ENCODE measurements at places on chromosomes 6 and 20.

GRCh38 chr20:22438926-22439325 is 145.4 kb downstream of the FOXA2 start:
- DNase-seq: no peak

DNA sequence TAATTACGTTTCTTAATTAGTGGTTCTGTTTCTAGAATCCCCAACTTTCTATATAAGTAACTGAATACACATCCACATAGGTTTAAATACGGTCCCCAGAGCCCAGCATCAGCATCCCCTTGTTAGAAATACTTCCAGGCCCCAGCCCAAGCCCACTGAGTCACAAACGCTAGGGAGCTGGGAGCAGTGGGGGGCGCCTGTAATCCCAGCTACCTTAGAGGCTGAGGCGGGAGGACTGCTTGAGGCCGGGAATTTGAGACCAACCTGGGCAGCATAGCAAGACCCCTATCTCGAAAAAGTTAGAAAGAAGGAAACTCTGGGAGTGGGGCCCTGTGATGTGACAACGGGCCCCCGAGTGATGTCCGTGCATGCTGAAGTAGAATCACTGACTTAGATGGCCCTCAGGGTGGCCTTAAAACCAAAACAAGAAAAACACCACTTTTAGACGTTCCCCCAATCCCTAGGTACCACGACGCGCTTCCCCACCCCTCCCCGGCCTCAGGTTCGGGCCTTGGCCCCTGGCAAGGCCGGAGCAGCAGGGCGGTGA is 1.3 kb upstream of the PPP1R3G start:
- no peak for DNase-seq

DNA sequence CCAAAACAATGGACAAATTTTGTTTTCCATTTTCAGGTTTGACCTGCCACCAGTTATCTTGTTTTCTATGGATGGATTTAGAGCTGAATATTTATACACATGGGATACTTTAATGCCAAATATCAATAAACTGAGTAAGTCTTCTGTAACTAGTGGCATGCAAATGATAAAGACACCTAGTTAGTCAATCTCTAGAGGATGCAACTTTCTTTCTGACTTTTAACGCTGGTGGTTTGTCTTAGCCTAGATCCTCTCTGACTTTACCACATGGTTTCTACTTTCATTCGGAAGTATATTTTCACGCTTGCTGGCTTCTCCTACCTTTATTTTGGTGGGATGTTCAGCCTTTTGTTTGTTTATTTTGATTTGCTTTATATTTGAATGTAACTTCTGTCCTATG is 21.2 kb downstream of the ENPP3 start:
- no peak for DNase-seq

GRCh38 chr6:129507846-129508245 is 202.1 kb downstream of the ARHGAP18 start:
- DNase-seq: no peak

GRCh38 chr6:149182262-149182661 is 135.2 kb upstream of the TAB2 start:
- no peak for DNase-seq

GRCh38 chr20:20452254-20452676 is 84.4 kb downstream of the INSM1 start:
- peak; percentile 99 for DNase-seq

- no peak for DNase-seq
Measured at GRCh38 chr20:31667315-31668285, 29.9 kb downstream of the COX4I2 start.

DNA sequence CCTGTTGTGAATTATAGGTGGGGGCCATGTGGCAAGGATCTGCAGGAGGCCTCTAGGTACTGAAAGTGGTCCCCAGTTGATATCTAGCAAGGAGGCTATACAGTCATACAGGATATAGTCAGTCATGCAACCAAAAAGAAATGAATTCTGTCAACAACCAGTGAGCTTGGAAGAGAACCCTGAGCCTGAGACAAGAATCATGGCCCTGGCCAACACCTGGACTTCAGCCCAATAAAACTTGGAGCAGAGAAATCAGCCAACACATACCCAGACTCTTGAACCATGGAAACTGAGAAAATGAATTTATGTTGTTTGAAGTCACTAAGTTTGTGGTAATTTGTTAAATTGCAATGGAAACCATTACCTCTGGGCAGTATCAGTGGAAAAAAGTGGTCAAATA is 370.2 kb downstream of the KIF16B start:
- DNase-seq: no peak

DNA sequence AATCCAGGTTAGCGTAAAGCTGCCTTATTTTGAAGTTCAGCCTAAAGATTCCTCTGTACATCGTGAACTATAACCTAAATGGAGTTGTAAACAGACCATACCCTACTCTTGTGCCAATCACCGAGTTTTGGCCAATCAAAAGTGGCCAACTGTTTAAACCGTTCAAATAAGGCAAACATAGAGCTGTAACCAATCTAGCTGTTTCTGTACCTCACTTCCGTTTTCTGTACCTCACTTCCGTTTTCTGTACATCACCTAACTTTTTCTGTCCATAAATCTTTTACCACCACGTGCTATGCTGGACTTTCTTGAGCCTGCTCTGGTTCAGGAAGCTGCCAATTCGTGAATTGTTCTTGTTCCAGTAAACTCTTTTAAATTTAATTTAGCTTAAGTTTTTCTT is 39.7 kb downstream of the LBP start:
- DNase-seq: no peak

- DNase-seq: peak; percentile 57
Measured at GRCh38 chr20:24382331-24382730, 87.1 kb upstream of the SYNDIG1 start.

All from NCI-H524 (cell line).